ENCODE measurements at places on chromosomes 11 and 22. TPM values are rescaled to one million over a fixed set of nuclear protein-coding genes. Genes with fewer than 3 reads are reported as not detected.

DDTL gene
- not detected for total RNA-seq

TMEM45B gene
- 100 TPM for total RNA-seq

CARS1 gene
- 35.7 TPM for total RNA-seq

DNA sequence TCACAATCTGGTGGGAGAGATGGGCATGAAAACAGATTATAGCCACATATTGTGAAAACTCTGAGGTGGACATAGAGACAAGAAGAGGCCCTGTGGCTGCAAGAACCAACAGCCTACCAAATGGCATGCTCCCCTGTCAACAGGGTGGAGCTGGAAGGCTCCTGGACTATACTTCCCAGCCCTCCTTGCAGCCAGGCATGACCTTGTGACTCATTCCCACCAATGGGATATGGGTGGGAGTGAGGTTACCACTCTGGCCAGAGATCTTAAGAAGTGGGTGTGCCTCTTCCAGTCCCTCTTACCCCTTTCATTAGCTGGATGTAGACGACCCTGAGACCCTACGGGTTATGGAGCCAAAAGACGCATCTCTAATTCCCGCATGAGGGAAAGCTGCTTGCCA lies 126.4 kb upstream of the ZBED5 start:
- no peak overlapping the region for H3K27ac ChIP-seq
- DNase-seq = no peak
- no peak overlapping the region for H3K4me3 ChIP-seq
- H3K36me3 ChIP-seq = no peaks in the 10 kb centered on the region

- H3K27me3 ChIP-seq = no peaks in the 10 kb centered on the region
- peaks cover 34% of the 10 kb centered on the region for H3K4me1 ChIP-seq
- peak overlapping the region; percentile 72 for H3K27ac ChIP-seq
Observed at GRCh38 chr11:34655335-34656008, 34.6 kb downstream of the EHF start.

GRCh38 chr11:109821511-109821910 lies 271.7 kb upstream of the ZC3H12C start:
- no peak overlapping the region for H3K4me3 ChIP-seq
- no peaks in the 10 kb centered on the region for H3K36me3 ChIP-seq
- H3K27me3 ChIP-seq = no peaks in the 10 kb centered on the region

DNA sequence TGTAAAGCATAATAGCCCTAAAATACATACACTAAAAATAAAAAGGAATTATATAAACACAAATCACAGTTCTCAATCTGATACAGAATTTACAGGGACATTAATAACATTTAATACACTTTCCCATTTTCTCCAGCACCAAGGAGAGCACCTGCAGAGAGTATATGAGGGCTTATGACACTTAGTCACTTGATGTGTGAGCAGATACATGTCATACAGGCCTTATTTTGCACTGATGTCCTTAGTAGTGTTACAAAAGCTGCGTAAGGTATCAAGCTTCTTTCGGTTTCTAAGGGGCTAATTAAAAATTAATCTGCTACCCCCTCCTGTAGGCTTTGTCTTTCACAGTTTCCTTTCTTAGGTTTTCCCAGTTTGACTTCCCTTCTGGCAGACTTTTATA lies 61.3 kb downstream of the TRIM44 start:
- H3K27me3 ChIP-seq = no peaks in the 10 kb centered on the region
- no peak overlapping the region for H3K4me3 ChIP-seq
- H3K27ac ChIP-seq = no peak overlapping the region

Data from esophagus squamous epithelium (tissue), 5 donors.